ENCODE measurements at places on chromosomes 16 and 17.

GRCh38 chr17:72336026-72336803 lies 215.4 kb downstream of the SOX9 start:
- DNase-seq, result no peak

DNA sequence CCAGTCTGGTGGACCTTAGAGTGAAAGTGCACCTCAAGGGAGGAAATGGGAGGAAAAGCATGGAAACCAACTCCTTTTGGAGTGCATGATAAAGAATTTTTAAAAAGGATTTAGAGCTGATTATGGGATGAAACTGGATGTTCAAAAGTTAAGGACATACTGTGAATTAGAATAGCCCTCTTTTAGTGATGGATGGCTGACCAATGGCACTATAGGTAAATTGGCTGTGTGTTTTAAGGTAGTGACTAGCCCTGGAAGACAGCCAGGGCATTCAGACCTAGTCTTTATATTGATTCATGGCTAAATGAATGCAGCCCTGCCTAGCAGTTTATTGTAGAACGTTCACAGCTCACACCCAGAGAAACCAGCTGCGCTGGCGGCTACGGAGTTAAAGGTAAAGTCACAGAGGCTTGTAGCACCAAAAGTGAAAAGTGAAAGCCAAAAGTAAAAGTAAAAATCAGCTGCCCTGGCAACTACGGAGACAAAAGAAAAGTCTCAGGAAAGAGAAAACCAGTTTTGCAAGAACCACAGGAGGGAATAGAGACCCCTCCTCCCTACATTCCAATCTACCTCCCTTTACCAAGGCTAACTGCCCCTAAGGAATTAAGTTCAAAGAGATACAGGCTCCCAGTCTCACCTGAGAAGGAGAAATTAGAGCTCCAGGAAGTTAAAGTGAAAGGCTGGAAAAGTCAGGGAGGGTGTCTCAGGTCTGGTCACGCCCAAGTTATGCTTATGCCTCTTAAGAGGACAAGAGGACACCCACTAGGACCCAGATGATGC lies 21.8 kb downstream of the ACSM1 start:
- no peak for DNase-seq

DNA sequence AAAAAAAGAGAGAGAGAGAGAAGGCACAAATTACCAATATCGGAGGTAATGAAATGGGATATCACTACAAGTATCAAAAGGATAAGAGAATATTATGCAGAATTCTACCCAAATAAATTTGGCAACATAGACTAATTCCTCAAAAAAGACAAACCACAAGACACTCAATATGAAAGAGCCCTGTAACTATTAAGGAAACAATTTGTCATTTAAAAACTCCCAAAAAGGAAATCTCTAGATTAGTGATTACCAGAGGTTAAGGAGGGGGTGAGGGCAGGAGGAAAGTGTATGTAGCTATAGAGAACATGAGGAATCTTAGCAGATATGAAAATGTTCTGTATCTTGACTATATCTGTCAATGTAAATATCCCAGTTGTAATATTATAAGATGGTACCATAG lies 54.0 kb downstream of the CFDP1 start:
- no peak for DNase-seq

- no peak for DNase-seq
Measured at GRCh38 chr16:2598723-2599122, 60.9 kb downstream of the PDPK1 start.

DNA sequence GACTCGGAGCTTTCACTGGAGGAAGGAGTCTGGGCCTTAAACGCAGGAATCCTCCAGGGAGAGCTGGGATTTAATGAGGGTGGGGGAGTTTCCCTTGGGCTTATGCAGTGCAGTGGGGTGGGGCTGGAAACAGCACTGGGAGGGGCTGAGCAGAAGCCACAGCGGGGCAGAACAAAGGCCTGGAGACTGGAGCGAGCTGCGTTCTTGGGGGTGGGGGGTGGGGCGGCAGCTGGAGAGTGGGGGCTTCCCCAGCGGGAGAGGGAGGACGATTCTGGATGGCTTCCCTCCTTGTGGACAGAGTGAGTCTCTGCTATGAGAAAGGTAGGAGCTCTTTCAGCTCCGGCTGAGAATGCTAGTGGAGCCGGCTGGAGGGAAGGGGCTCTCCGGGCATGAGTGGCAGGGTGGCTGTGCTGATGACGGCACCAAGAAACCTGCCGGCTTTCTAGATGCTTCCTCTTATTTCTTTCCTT lies 406.0 kb downstream of the SEC14L1 start:
- no peak for DNase-seq

Measured in T-helper 22 cell (primary cell).